Transverse colon (tissue), 4 donors: ENCODE measurements at places on chromosomes 16 and 17.

GRCh38 chr16:59719121-59719520 is 985.0 kb upstream of the GOT2 start:
- no peaks in the 10 kb centered on the region for H3K27me3 ChIP-seq
- no peaks in the 10 kb centered on the region for H3K4me1 ChIP-seq
- no peak overlapping the region for H3K27ac ChIP-seq

DNA sequence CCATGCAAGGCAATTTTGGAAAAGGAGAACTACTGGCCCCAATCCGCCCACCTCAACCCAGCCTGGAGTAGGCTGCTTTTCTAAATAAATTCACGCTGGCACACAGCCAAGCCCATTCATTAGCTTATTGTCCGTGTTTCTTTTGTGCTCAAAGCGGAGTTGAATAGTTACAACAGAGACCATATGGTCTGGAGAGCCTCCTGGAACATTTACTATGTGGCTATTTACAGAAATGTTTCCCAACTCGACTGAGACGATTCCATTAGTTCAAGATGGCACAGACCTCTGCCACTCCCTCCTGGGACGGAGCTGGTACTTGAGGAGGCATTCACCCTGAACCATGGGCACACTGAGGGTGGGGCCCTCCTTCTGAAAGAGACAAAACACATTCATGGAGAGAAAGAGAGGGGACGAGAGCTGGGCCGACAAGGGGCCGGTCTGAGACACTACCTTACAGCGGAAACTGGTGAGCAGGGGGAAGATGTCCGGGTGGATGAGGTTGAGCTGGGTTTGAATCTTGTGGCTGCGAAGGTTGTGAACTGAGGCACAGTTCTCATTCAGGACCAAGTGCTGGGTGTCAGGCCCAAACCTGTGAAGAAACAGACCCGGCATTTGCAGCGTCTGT is 15.7 kb downstream of the ELAC2 start:
- no peak overlapping the region for H3K27ac ChIP-seq
- H3K4me3 ChIP-seq, result no peak overlapping the region
- DNase-seq, result no peak
- no peaks in the 10 kb centered on the region for H3K27me3 ChIP-seq
- H3K36me3 ChIP-seq, result no peaks in the 10 kb centered on the region
- no peaks in the 10 kb centered on the region for H3K4me1 ChIP-seq

DNA sequence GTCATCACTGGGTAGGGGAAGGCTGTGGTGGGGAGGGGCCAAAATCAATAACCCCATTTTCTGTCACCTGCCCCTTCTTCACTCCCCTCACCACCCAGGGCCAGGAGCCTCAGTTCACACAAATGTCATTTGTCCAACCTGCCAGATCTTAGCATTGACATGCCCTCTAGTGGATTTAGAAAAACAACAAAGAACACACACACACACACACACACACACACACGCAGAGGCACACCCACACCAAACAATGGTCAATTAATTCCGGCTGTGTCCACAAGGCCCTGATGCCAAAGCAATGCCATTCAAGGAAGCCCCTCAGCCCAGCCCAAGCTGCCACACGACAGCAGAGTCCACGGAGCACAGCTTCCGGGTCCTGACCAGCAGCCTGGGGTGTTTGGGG is 68.4 kb downstream of the NOG start:
- no peaks in the 10 kb centered on the region for H3K4me1 ChIP-seq
- no peak overlapping the region for H3K4me3 ChIP-seq
- no peak overlapping the region for H3K27ac ChIP-seq
- H3K36me3 ChIP-seq, result no peaks in the 10 kb centered on the region
- DNase-seq, result no peak

- no peaks in the 10 kb centered on the region for H3K27me3 ChIP-seq
- no peak overlapping the region for H3K4me3 ChIP-seq
- no peaks in the 10 kb centered on the region for H3K36me3 ChIP-seq
- DNase-seq, result no peak
Observed at GRCh38 chr17:28774206-28774605, 30.4 kb downstream of the TRAF4 start.

DNA sequence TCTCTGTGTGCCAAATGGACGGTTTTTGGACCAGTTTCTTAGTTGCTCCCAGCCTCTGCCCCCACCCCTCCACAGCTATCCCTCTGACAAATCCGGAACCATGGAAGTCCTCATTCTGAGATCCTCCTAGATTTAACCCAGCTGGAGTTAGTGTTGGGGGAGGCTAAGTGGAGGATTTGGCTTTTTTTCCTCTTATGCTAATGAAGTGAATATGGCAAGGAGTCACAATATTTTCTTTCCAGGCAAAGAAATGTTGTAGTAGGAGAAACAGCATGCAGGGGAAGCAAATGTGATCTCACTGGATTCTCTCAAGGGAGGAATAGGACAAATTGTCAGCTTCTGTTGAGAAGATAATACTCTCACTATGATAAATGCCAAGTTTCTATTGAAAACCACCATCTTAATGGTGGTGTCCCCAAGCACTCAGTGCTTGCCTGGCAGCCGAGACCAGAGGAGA is 159.5 kb downstream of the MSI2 start:
- no peak overlapping the region for H3K4me3 ChIP-seq
- DNase-seq, result no peak
- no peak overlapping the region for H3K27ac ChIP-seq
- H3K36me3 ChIP-seq, result no peaks in the 10 kb centered on the region

- H3K4me1 ChIP-seq, result peaks cover 11% of the 10 kb centered on the region
- H3K36me3 ChIP-seq, result no peaks in the 10 kb centered on the region
- H3K4me3 ChIP-seq, result no peak overlapping the region
- H3K27me3 ChIP-seq, result no peaks in the 10 kb centered on the region
- H3K27ac ChIP-seq, result no peak overlapping the region
- DNase-seq, result no peak
Observed at GRCh38 chr17:31586946-31587345, 195.5 kb downstream of the RAB11FIP4 start.

DNA sequence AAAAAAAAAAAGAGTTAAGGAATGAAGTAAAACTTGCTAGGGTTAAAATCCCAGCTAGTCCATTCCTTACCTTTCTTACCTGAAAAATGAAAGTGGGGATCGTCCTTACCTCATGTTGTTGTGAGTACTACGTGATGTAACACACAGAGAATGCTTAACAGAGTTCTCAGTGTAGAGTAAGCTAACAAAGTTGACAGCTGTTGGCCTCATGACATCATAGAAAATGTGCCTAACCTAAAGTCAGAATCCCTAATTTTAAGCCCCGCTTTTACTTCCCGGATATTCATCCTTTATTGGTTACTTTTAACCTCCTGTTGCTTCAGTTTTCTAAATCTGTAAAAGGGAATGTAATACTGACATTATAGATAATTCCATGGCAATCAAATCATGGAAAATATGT is 505.8 kb upstream of the HSBP1 start:
- H3K36me3 ChIP-seq, result no peaks in the 10 kb centered on the region
- H3K4me3 ChIP-seq, result no peak overlapping the region
- DNase-seq, result no peak
- H3K27me3 ChIP-seq, result no peaks in the 10 kb centered on the region
- no peaks in the 10 kb centered on the region for H3K4me1 ChIP-seq

DNA sequence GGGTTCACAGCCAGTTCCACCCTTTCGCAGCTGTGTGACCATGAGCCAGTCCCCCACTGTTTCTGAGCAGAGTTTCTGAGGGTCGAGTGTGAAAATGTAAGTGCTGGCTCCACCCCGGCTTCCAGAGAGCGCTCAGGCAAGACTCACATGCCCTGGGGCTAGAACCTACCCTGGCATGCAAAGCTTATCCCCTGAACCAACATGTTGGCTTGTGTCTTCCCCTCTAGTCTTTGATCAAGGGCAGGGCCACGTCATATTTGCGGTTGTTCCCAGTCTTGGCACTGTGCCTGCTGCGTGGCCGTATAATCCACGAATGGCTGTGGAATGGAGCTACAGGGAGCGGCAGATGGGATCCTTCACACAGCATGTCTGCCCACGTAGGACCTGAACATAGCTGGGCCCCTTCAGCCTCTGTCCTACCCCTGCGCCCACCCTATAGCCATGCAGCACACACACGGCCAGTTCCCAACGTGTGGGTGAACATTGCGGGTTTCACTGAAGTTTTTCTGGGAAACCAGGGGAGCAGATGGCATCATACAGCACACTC is 84.8 kb downstream of the MRM1 start:
- DNase-seq, result no peak
- H3K27ac ChIP-seq, result no peak overlapping the region
- peaks cover 4% of the 10 kb centered on the region for H3K4me1 ChIP-seq
- H3K27me3 ChIP-seq, result peaks cover 5% of the 10 kb centered on the region

- no peaks in the 10 kb centered on the region for H3K36me3 ChIP-seq
- peaks cover 25% of the 10 kb centered on the region for H3K4me1 ChIP-seq
- H3K4me3 ChIP-seq, result no peak overlapping the region
Observed at GRCh38 chr17:74875155-74875976, 2.6 kb upstream of the FDXR start.

DNA sequence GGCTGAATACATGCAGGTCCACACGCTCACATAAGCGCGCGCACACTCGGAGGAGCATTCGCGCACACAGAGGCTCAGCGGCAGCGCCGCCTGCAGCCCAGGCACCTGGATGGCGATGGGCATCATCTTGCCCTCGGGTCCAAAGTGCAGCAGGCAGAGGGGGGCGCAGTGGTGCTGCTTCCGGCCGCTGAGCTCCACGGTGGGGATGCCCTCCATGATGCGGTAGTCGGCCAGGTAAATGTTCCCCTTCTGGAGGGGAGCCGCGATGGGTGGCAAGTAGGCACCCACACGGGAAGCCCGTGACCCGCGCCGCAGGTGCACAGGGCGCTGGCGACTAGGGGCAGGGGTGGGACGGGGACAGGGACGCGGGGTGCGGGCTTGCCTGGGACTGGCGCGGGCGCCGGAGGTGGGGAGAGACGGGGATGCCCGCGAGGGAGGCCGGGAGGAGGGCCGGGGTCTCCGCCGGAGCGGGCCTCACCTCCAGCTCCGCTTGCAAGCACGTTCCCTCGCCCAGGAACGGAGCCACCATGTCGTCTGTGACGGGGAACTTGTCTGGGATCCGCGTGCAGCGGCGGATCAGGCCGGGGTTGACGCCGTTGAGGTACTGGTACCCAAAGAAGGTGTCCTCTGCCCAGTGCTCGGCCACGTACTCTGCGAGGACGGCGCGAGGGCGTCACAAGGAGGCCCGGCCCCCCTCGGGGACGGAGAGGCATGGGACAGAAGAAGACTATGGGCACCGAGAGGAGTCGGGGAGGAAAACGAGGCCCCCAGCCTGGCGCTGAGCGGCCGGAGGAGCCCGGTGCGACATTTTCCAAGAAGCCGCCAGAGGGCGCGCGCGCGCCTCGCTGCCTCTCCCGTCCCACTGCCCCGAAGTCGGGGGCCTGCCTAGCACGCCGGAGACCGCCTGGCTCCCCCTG is 8.0 kb downstream of the ALOX12B start:
- no peak overlapping the region for H3K27ac ChIP-seq
- H3K4me1 ChIP-seq, result peaks cover 18% of the 10 kb centered on the region
- H3K36me3 ChIP-seq, result no peaks in the 10 kb centered on the region
- H3K27me3 ChIP-seq, result peaks cover 76% of the 10 kb centered on the region
- peak; percentile 76 for DNase-seq

DNA sequence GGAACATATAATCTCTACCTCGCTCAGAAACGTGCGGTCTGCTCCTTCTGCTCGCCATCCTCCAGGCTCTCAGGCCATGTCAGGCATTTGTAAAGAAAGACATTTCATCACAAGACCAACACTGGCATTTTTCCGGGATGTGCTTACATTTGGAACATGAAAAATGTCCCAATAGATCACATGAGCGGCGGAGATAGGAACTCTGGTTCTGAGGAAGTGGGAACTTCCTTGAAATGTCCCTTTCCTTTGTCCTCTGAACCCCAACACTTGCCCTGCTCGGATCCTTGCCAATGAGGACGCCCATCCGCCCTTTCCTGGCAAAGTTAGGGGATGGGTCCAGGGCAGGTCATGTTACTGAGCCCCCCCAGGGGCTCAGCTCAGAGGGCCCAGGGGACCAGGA is 130.5 kb downstream of the MAF start:
- H3K4me1 ChIP-seq, result no peaks in the 10 kb centered on the region
- no peaks in the 10 kb centered on the region for H3K27me3 ChIP-seq
- H3K36me3 ChIP-seq, result no peaks in the 10 kb centered on the region
- H3K4me3 ChIP-seq, result no peak overlapping the region
